ENCODE measurements at places on chromosomes 1 and 21.

GRCh38 chr1:197140121-197140520, 6.3 kb downstream of the ASPM start:
- DNase-seq = no peak

GRCh38 chr1:21874778-21875547, 62.1 kb downstream of the HSPG2 start:
- DNase-seq = no peak

- no peak for DNase-seq
Measured at GRCh38 chr1:168391851-168392681, 111.4 kb downstream of the TBX19 start.

DNA sequence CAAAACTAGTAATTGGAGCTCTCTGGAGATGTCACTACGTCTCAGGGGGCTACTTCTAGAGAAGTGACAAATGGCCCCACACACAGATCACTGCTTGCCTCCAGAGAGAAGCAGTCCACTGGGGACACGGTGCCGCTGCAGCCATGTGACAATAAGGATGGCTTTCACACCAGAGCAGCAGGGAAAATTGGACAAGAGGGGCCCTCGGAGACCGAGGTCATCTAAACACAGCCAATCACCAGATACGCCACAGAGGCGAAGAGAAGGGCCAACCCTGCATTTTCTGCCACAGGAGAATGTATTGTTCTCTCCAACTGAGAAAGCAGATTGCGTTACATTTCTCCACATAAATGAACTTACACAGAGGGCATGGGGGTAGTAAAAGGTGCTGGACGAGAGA, 51.2 kb upstream of the TIAM1 start:
- DNase-seq = no peak

DNA sequence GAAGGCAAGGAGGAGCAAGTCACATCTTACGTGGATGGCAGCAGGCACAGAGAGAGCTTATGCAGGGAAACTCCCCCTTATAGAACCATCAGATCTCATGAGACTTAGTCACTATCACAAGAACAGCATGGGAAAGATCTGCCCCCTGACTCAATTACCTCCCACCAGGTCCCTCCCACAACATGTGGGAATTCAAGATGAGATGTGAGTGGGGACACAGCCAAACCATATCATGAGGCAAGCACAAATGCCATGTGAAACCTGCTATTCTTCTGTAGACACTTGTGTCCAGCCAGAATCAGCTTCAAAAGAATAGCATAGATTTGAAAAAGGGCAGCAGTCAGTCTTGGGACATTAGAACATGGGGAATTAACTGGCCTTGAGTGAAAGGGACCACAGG, 32.2 kb upstream of the UBE2U start:
- no peak for DNase-seq

GRCh38 chr1:175267716-175268416, 75.3 kb upstream of the KIAA0040 start:
- no peak for DNase-seq

GRCh38 chr21:42037516-42037915, 27.4 kb upstream of the ZBTB21 start:
- no peak for DNase-seq

GRCh38 chr1:45543581-45544417, 6.8 kb upstream of the AKR1A1 start:
- no peak for DNase-seq

- DNase-seq = no peak
Measured at GRCh38 chr1:103461161-103462105, 64.1 kb upstream of the RNPC3 start.

- no peak for DNase-seq
Measured at GRCh38 chr21:33455686-33456446, 23.9 kb downstream of the TMEM50B start.

DNA sequence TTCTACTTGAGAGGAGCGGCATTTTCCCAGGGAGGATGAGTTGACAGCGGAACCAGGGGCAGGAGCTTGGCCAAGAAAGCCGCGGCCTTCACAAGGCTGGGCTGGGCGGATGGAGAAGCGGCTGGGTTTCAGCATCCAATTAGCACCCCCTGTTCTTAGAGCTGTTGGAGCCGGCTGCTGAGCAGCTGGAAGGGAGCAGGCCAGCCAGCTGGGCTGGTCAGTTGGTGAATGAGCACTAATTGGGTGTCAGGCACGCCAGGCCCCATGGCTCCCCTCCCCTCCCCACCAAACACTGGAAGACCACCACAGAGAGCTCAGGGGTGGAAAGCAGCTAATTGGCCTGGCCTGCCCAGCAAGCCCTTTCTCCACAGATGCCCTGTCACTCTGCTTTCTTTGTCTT, 245.6 kb downstream of the RRAGC start:
- no peak for DNase-seq

- DNase-seq = no peak
Measured at GRCh38 chr21:21159253-21159899, 161.2 kb downstream of the NCAM2 start.

GRCh38 chr21:28337315-28337714, 655.4 kb downstream of the LTN1 start:
- DNase-seq = no peak

- no peak for DNase-seq
Measured at GRCh38 chr1:32197074-32197473, 3.3 kb upstream of the CCDC28B start.

DNA sequence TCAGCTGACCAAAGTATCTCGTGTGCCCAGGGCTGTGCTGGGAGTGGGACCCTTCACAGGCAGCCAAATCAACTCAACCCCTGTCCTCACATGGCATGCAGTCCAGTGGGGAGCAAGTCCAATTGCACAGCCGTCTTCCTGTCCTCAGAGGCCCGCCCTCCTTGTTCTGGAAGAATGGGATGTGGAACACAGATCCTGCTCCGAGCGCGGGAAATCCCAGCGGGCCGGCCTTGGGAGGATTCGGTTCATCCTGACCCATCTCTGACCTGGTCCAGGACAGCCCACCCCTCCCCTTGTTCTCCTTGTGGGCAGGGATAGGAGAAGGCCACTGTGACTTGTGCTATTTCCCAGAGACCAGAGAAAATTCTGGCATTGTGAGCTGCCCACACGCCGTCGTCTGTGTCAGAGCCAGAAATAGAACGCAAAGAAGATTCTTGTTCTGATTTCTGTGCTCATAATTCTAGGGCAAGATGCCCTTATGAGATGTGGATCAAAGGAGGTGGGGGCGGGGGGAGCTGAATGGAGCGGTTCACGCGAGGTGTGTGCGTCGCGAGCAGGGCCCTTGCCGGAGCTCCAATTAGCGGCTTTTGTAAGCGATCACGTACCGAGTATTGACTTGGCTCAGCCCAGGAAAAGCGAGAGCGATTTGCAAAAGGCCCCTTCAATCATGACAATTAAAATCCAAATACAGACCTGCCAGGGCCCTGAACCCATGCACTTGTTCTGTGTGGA, 79.2 kb downstream of the AJAP1 start:
- no peak for DNase-seq

DNA sequence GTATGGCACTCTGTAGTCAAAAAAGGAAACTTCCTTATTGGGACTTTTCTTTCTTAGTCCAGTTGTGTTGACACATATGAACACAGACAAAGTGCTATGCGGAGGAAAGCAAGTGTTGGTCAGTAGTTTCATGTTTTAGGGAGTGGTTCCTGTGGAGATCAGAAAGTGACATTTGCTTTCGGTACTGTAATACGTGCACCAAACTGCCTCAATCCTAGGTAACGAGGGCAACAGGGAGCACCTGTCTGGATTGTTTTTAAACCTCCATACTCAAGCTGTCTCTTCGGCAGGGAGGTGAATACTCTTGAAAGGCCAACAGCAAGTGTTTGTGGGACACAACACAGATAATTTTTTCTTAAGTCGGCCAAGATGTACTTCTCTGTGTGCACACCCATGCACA, 9.1 kb downstream of the RHOU start:
- DNase-seq = no peak

DNA sequence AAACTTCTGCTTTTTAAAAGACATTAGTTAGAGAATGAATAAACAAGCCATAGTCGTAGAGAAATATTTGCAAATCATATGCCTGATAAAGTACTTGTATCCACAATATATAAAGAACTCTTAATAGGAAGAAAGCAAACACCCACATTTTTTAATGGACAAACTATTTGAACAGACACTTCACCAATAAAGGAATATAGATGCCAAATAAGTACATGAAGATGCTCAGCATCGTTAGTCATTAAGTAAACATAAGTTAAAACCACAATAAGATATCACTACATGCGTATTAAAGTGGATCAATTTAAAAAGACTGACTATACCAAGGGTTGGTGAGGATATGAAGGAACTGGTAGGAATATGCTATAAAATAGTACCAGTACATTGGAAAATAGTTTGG, 142.3 kb upstream of the ZC3H11B start:
- DNase-seq = no peak

- DNase-seq = no peak
Measured at GRCh38 chr1:45617618-45618017, 6.2 kb downstream of the CCDC17 start.

- DNase-seq = no peak
Measured at GRCh38 chr1:28256197-28256827, 3.0 kb upstream of the SESN2 start.

- DNase-seq = no peak
Measured at GRCh38 chr1:228369608-228370438, 36.8 kb downstream of the TRIM11 start.

DNA sequence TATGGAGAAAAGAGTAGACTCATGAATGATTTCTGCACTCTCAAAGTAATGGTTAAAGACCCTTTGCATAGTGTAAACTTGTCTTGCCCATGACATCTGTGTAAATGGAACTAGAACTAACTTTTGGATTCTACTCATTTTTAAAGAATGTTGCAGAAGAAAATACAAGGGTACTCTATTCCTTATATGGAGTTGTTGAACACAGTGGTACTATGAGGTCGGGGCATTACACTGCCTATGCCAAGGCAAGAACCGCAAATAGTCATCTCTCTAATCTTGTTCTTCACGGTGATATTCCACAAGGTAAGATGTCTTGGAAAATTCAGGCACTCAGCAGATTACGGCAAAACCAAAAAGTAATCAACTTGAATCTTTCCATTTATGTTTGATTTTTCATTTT, 19.8 kb downstream of the CCT8 start:
- no peak for DNase-seq

- DNase-seq = no peak
Measured at GRCh38 chr1:39354572-39354971, 136.9 kb upstream of the BMP8A start.

DNA sequence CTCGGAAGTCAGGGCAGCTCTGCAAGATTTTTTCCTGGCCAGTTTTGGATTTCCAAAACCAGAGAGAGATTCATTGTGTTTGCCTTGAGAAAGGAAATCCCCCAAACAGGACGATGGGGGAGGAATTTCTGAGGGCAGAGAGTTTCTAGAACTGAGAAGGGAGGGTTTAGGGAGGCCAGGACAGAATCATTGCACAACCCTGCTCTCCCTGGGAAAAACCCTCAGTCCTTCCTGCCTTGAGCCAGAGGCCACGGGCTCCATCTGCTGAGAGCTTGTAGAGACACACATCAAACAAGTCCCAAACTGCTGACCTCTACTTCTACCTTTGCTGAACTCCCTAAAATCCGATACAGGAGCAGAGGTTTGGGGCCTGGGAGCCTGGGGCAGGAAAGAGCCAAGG, 99.7 kb downstream of the NMNAT2 start:
- no peak for DNase-seq
